Left lobe of liver (tissue), 2 donors: ENCODE measurements at places on chromosomes 5 and 9. TPM values are rescaled to one million over a fixed set of nuclear protein-coding genes. Genes with fewer than 3 reads are reported as not detected.

Gene SLF1
- 2.3 TPM for total RNA-seq

DNA sequence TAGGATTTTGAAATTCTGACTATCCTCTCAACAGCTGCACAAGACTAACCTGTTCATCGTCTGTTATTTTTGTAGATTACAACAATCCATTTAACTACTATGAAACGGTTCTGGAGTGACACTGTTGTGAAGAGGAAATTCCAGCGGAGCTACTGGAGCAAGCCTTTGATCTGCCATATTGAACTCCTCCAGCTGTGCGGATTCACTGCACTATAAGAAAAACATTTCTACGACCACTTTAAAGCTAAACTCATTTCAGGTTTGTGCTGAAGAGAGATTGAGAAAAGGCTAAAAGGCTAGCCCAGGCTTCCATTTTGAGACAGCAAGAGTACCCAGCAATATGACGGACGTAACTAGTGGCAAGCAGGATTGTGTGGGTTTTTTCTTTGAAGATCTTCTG, 104.9 kb upstream of the ANKH start:
- DNase-seq, result no peak

GRCh38 chr5:142828797-142829535, 58.8 kb downstream of the ARHGAP26 start:
- no peak for DNase-seq

DNA sequence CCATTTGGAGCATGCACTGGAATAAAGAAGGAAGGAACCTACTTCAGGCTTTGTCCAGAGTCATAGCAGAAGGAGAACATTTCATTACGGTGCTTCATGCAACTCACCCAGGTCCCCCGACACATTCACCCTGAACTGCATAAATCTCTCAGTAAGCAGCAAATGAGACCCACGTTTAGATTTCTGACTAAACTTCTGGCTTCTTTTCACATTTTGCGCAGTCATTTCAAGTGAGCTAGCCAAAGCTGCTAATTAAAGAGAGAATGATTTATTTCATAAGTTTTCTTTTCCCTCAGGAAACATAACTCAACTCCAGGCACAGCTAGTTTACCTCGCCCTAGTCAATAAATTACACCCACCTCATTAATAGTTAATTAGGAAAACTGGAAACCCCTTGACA, 88.6 kb upstream of the GAS1 start:
- no peak for DNase-seq

Gene IL33
- 9.3 TPM for total RNA-seq
